ENCODE measurements at places on chromosomes 1 and 21. TPM values are rescaled to one million over a fixed set of nuclear protein-coding genes. Genes with fewer than 3 reads are reported as not detected.

- DNase-seq: no peak
These were observed 3.8 kb downstream of the G0S2 start for GRCh38 chr1:209678981-209679539.

DNA sequence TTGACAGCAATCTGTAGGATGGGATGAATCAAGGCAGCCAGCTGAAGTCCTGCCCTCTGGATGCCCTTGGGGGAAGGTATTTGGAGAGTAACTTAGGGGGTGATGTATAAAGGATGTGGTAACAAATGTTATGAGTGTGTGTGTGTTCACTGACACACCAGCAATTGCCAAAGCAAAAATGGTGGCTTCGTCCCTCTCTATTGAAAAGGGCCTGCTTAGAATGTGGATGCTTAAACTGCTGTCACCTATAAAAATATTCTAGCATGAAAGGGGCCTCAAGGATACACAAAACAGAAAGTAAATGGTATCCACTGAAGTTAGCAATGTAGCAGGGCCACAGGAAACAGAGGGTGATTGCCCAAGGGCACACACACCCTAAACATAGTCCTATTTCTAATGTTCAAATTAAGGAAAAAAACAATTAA is 15.1 kb upstream of the AIM2 start:
- no peak for DNase-seq

Gene TCHH
- total RNA-seq: 0.10 TPM

Gene LRP8
- 16.1 TPM for total RNA-seq

Gene FAM72D
- 8.0 TPM for total RNA-seq

DNA sequence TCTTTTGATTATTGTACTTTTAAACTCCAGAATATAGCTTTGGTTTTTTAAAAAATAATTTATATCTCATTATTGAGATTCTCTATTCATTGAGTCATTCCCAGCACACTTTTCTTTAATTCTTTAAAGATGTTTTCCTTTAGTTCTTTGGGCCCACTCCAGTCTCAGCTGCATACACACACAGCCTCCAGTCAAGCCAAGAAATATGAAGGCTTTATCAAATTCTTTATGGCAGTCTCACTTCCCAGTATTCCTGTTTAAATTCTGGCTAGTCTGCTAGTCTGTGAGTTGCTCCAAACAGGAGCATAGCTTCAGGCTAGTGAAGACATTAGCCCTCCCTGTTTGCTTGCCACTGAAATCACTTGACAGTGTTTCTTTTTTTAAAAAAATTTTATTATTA is 61.2 kb downstream of the CRP start:
- DNase-seq: no peak

- DNase-seq: no peak
These were observed 35.0 kb downstream of the TCEANC2 start for GRCh38 chr1:54088385-54088784.

DNA sequence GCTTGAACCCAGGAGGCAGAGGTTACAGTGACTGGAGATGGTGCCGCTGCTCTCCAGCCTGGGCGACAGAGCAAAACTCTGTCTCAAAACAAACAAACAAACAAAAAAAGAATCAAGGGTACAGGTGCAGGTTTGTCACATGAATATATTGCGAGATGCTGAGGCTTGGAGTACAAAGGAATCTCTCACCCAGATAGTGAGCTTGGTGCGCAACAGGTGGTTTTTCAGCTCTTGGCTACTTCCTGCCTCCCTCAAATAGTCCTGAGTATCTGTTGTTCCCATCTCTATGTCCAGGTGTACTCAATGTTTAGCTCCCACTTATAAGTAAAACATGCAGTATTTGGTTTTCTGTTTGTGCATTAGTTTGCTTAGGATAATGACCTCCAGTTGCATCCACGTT is 173.9 kb upstream of the CACYBP start:
- no peak for DNase-seq

Measured in MG63 (cell line).